Ovary (tissue), 10 donors: ENCODE measurements at places on chromosomes 5 and 9. TPM values are rescaled to one million over a fixed set of nuclear protein-coding genes. Genes with fewer than 3 reads are reported as not detected.

DNA sequence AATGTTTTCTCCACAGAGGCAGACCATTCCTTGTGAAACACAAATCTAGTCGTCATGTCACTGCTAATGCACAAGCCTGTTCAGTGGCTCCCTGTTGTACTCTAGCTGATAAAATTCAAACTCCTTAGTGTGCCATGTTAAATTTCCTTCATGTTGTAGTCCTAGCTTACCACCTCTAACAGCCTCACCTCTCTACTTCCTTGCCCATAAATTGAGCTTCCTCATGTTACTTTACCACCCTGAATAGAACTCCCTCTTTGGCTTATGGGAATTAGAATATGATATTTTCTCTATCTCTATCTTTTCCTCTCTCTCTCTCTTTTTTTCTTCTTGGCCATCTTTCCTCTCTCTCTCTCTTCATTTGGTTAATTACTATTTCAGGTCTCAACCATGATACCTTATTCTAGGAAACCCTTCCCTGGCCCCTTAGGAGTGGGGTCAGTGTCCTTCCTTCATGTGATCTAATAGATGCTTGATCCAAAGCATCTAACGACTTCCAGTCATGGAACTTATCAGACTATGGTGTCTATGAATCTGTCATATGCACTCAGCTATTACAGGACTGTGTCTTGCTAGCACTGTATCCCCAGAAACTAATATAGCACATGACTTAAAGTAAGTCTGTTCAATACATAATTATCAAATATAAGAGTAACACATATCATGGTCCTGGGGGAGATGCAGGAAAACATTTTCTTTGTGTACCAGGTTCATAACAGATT, 31.5 kb upstream of the ALDH1A1 start:
- no peak overlapping the region for H3K4me3 ChIP-seq

Gene CLPTM1L
- 28.1 TPM for total RNA-seq

GRCh38 chr9:105385381-105385985, 62.4 kb upstream of the FSD1L start:
- H3K27me3 ChIP-seq, result no peaks in the 10 kb centered on the region
- no peaks in the 10 kb centered on the region for H3K4me1 ChIP-seq
- no peak overlapping the region for H3K27ac ChIP-seq
- DNase-seq, result peak; percentile 46

- DNase-seq, result no peak
- H3K27ac ChIP-seq, result no peak overlapping the region
- H3K4me1 ChIP-seq, result no peaks in the 10 kb centered on the region
- no peaks in the 10 kb centered on the region for H3K27me3 ChIP-seq
- H3K4me3 ChIP-seq, result no peak overlapping the region
- H3K36me3 ChIP-seq, result no peaks in the 10 kb centered on the region
Observed at GRCh38 chr5:34978681-34979080, 49.3 kb downstream of the DNAJC21 start.

- no peak for DNase-seq
- no peak overlapping the region for H3K4me3 ChIP-seq
- no peaks in the 10 kb centered on the region for H3K27me3 ChIP-seq
Observed at GRCh38 chr5:143516249-143516648, 112.8 kb upstream of the NR3C1 start.

GRCh38 chr5:57863661-57864060, 381.1 kb upstream of the ACTBL2 start:
- H3K4me1 ChIP-seq, result peaks cover 1% of the 10 kb centered on the region
- no peak for DNase-seq
- H3K27me3 ChIP-seq, result no peaks in the 10 kb centered on the region
- no peak overlapping the region for H3K4me3 ChIP-seq
- H3K27ac ChIP-seq, result no peak overlapping the region

DNA sequence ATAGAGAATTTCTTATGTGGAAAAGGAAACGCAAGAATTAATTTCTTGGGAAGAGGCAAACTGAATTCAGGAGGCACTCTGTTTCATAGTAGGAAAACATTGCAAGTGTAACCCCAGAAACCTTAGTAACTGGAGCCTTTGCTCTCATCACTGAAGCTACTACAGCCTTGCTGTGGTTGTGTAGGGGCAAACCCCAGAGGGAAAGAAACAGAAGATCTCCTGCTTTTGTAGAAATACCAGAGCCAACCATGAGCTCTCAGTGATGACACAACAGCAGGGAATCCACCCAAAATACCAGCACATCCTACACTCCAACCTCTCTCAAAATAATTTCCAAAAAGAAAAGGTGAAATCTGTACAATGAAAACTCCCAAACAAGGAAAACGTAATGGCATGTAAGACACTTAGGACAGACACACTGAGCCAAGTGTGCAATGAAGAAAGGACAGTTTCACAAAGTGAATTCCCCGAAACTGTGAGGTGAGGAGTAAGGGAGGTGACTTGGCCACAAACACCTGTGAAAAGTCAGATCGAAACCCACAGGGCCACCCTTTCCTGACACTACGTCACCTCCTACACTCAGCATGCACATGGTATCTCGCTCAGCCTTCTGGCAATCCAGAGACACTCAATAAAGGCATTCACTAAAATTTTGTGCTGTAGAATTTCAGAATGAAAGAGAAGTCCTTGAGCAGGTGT, 8.5 kb upstream of the ACSL6 start:
- no peaks in the 10 kb centered on the region for H3K4me1 ChIP-seq
- no peaks in the 10 kb centered on the region for H3K36me3 ChIP-seq
- DNase-seq, result no peak

GRCh38 chr5:136109453-136110135, 23.1 kb upstream of the SMAD5 start:
- H3K4me3 ChIP-seq, result no peak overlapping the region
- no peak for DNase-seq
- no peak overlapping the region for H3K27ac ChIP-seq
- H3K27me3 ChIP-seq, result no peaks in the 10 kb centered on the region
- no peaks in the 10 kb centered on the region for H3K36me3 ChIP-seq

DNA sequence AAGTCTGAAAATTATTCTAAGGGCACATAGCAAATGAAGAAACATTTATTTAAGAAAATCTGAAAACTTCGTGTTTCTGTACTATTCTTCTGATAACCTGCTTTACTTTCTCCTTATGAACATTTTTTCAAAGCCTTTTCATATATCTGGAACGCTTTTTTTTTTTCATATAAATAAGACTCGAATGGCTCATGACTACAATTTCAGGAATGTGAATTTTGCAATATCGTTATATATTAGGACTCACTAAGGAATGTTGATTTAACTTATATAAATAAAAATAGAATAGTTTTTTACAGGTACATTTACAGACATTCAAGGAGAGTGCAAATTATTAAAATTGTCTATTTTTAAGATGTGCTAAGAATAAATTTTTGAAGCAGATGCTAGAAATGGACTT, 42.9 kb downstream of the GPBP1 start:
- H3K27ac ChIP-seq, result no peak overlapping the region
- no peaks in the 10 kb centered on the region for H3K4me1 ChIP-seq
- H3K27me3 ChIP-seq, result no peaks in the 10 kb centered on the region
- no peak overlapping the region for H3K4me3 ChIP-seq

Gene PELO
- 12.7 TPM for total RNA-seq

Gene TEX53
- not detected for total RNA-seq

Gene MAMDC2
- 70.5 TPM for total RNA-seq

DNA sequence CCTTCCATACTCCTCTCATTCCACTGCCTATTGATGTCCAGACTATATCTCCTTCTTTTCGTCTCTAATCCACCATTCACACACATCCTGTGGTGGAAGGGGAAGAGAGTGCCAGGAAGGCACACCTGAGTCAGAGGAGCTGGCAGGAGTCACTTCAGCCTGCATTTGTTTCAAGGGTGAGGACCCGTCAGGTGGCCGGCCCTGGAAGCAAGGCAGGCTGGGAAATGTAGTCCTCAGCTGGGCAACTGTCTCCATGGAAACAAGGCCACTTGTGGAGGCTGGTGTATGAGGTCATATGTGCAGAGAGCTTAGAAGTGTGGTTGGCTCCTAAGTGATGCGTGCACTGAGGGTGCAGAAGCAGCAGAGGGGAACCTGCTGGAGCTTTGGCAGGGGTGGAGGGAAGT, 278.4 kb downstream of the NSG2 start:
- no peak for DNase-seq
- H3K27ac ChIP-seq, result no peak overlapping the region
- no peaks in the 10 kb centered on the region for H3K36me3 ChIP-seq
- no peak overlapping the region for H3K4me3 ChIP-seq
- no peaks in the 10 kb centered on the region for H3K4me1 ChIP-seq

- no peak overlapping the region for H3K4me3 ChIP-seq
- H3K4me1 ChIP-seq, result peaks cover 22% of the 10 kb centered on the region
- H3K36me3 ChIP-seq, result no peaks in the 10 kb centered on the region
- H3K27ac ChIP-seq, result peak overlapping the region; percentile 79
- no peaks in the 10 kb centered on the region for H3K27me3 ChIP-seq
- peak; percentile 80 for DNase-seq
Observed at GRCh38 chr9:127520941-127521918, 69.9 kb downstream of the LRSAM1 start.

DNA sequence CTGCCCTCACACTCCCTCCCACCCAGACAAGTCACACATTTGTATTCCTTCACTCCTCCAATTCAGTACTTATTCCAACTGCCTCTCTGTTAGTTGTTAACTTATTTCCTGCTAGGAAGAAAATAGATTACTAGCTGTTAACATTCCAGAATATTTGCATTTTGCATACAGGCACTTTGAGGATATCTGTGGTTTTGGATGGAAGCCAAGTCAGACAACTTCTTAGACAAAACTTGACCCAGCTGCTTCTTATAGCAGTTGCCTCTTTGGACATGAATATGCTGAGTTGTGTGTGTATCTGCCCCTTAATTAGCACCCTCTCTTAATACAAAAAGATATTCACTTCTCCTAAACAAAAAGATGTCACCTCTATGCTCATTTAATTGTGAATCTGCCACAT, 1280.6 kb upstream of the ACO1 start:
- no peaks in the 10 kb centered on the region for H3K27me3 ChIP-seq
- no peaks in the 10 kb centered on the region for H3K4me1 ChIP-seq
- H3K4me3 ChIP-seq, result no peak overlapping the region
- no peak for DNase-seq
- no peaks in the 10 kb centered on the region for H3K36me3 ChIP-seq

- H3K27me3 ChIP-seq, result no peaks in the 10 kb centered on the region
- no peaks in the 10 kb centered on the region for H3K36me3 ChIP-seq
Observed at GRCh38 chr5:169051351-169051750, 249.6 kb downstream of the SLIT3 start.

GRCh38 chr9:87445646-87446045, 52.0 kb upstream of the DAPK1 start:
- H3K27me3 ChIP-seq, result no peaks in the 10 kb centered on the region
- no peaks in the 10 kb centered on the region for H3K36me3 ChIP-seq
- no peaks in the 10 kb centered on the region for H3K4me1 ChIP-seq
- H3K27ac ChIP-seq, result no peak overlapping the region
- no peak for DNase-seq

DNA sequence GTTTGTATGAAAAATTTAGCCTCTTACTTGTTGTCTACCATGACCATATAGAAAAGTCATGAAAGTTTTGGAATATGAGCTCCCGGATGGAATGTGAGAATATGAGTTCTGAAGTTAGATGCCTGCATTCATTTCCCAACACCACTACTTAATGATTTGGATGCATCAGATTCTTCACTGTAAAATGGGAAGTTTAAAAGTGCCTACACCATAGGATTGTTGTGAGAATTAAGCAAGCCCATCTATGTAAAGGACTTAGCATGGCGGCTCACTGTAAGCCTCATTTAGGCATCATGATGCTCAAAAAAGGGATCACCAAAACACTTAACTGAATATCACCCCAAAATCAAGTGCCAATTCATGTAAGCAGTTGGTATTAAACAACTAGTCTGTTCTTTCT, 177.3 kb downstream of the RAB3C start:
- H3K27ac ChIP-seq, result no peak overlapping the region
- no peak for DNase-seq
- no peak overlapping the region for H3K4me3 ChIP-seq
- no peaks in the 10 kb centered on the region for H3K27me3 ChIP-seq
- H3K4me1 ChIP-seq, result no peaks in the 10 kb centered on the region

Gene MTREX
- total RNA-seq, result 58.8 TPM

DNA sequence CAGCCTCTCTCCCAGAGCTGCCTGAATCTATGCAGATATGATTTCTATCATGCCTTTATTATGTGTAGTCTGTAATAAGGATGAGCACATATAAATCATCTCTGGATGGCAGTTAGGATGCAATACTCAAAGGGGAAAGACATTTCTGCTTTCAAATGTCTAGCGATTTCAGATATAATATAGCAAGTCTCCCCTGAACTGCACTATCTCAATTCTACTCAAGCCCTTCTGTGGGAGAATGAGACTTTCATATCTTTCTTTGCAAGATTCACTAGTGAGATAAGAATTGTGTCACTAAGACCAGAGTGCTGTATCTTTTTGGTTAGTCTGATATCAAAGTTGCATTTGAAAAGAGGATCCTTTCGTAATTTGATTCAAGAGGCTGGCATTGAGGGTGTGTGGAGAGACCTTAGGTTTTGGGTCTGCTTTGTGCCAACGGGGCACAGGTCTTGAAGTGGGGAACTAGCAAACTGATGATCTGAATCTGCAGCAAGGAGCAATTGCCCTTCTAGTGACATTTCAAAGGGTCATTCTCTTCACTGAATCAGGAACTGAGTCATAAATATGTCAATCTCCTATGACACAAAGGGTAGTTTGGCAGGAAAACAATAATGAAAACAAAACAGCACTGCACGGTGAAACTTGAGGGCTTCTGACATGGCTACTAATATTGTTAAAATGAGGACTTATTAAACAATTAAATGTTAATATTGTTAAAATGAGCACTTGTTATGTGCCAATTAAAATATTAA, 305.5 kb upstream of the CLINT1 start:
- H3K4me3 ChIP-seq, result no peak overlapping the region
- no peaks in the 10 kb centered on the region for H3K4me1 ChIP-seq
- no peak overlapping the region for H3K27ac ChIP-seq
- no peaks in the 10 kb centered on the region for H3K36me3 ChIP-seq

GRCh38 chr9:115360122-115360521, 242.2 kb upstream of the TNC start:
- H3K27me3 ChIP-seq, result no peaks in the 10 kb centered on the region
- no peak overlapping the region for H3K27ac ChIP-seq
- H3K36me3 ChIP-seq, result no peaks in the 10 kb centered on the region
- no peaks in the 10 kb centered on the region for H3K4me1 ChIP-seq
